ENCODE measurements at places on chromosomes 7 and 10.
A peak's percentile ranks its signal among the peaks of the same experiment; 100 is the strongest.

- DNase-seq = no peak
These were observed 141.8 kb upstream of the NOBOX start for GRCh38 chr7:144545330-144545729.

DNA sequence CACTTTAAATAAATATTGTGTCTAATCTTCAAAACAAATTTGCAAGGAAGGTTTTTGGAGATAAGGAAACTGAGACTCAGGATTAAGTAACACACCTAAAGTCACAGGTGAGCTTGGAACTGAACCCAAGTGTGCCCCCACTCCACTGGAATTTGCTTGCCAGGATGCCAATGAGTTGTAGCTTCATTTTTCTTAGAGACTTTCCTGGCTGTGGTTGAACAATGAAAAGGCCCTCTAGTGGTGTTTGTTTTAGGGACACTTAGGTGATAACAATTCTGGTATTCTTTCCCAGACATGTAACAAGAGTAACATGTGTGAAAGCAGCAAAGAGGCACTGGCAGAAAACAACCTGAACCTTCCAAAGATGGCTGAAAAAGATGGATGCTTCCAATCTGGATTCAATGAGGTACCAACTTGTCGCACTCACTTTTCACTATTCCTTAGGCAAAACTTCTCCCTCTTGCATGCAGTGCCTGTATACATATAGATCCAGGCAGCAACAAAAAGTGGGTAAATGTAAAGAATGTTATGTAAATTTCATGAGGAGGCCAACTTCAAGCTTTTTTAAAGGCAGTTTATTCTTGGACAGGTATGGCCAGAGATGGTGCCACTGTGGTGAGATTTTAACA lies 1.5 kb downstream of the IL6 start:
- no peak for DNase-seq

GRCh38 chr7:2800931-2801688 lies 43.0 kb downstream of the GNA12 start:
- DNase-seq = no peak

- no peak for DNase-seq
These were observed 141.4 kb downstream of the ARHGAP22 start for GRCh38 chr10:48463318-48464003.

DNA sequence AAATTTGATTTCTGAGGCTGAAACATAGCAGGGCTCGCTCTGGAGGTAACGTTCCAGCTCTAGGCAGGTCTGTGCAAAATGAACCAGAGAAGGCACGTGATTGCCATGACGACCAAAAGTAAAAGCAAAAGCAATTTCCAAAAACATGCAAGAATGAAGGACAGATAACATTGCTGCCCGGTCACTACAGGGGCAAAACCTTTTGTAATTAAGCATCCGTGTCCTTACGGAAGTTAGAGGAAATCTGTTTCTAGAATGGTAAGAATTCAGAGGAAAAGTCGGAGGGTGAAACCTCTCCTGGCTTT lies 2.9 kb downstream of the KLF6 start:
- DNase-seq = no peak

- DNase-seq = no peak
These were observed at the start of gene DENND2A for GRCh38 chr7:140640727-140641523. TSS of gene DENND2A (minus strand) at chr7:140640813. CDS start at chr7:140602397, 38,416 bp downstream.

DNA sequence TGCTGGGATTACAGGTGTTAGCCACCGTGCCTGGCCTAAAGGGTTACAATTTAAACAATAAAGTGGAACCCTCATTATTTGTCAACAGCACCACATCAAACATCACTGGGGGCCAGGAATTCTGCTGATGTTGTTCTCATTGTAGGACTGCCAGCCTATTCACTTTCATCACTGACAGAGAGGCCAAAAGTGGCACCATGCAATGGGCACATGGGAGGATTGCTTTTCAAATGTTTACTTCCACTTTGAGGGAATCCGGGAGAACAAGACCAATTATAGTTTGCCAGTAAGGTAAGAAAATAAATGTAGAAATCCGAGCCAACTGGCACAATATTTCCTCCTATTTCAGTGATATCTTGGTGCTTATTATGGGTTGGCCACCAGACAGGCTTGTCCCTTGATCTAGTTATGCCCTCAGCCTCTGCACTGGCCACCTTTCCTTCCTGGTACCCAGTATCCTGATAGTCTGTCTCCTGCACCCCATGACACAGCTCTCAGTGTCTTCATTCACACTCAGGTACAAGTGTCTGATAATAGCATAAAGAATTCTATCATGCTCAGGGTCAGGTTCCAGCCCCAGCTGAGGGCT lies 82.6 kb downstream of the ANLN start:
- no peak for DNase-seq

- no peak for DNase-seq
These were observed 22.7 kb upstream of the TRUB1 start for GRCh38 chr10:114915294-114915693.

- DNase-seq = no peak
These were observed 68.9 kb downstream of the C10orf143 start for GRCh38 chr10:130041451-130042371.

GRCh38 chr7:131391145-131391544 lies 63.5 kb downstream of the MKLN1 start:
- DNase-seq = no peak

- no peak for DNase-seq
These were observed 19.1 kb downstream of the ATOH7 start for GRCh38 chr10:68212721-68213352.

- DNase-seq = no peak
These were observed 886.2 kb upstream of the ZWINT start for GRCh38 chr10:57247271-57247670.

DNA sequence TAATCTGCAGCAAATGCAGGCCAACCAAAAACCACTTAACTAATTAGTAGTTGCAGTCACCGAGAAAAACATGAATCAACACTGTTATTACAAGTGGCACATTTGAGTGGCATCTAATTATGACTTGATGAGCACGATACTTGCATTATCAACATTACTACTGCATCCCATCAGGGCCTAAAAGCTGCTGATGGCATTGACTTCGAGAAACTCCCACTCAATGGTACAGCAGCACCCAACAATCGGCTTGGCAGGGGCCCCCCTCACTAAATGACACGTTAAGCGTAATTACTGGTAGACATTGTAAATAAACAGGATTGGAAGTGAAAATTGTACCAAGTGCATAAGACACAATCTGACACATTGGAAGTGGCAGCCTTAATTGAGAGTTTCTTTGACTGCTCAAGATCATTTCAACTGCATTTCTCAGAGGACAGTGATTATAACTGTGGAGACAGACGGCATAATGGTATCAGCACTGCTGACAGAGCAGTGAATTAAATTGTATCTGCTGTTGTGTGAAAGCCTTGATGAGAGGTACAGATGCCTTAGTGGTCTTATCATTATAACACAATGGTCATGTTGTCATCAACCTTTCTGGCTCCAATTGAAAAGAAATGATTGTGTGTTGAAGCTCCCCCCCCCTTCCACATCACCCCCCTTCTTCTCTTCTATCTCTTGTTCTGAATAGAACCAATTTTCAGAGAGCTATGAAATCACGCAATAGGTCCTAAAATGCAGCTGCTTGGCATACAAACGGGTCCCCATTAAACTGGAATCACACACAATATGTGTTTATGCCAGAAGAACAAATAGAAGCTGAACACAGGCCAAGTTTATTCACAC lies 43.4 kb downstream of the SHTN1 start:
- peak; percentile 93 for DNase-seq

GRCh38 chr7:45645141-45645969 lies 71.2 kb downstream of the ADCY1 start:
- no peak for DNase-seq

DNA sequence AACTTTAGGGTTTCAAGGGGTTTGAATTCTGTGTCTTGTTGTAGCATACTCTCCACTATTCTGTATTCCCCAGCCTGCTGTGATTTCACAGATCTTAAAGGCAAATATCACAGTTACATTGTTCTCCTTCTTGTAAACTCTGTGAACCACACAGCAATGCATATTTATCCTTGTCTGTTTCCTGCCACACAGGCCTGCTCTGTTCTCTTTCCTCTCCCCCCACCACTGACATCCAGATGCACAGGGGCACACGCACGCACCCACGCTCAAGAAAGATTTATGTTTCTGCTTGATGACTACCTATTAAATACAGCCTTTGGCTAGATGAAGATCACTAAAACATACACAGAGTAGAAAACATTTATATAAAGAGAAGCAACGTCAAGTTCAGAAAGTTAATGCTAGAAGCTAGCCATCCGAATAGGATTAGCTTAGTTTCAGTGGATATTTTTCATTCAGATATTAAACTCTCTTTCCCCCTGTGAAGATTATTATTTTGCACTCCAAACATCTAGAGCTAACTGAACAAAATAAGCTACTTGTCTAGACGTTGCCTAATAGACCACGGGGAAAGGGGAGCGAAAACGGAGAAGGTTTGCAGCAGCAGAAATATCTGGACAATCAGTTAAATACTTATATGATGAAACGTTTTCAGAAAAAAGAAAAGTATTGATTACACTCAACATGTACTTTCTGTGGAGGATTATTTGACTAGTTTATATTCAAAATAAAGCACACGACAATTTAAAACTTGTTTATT lies 193.1 kb upstream of the SEMA3C start:
- DNase-seq = no peak

DNA sequence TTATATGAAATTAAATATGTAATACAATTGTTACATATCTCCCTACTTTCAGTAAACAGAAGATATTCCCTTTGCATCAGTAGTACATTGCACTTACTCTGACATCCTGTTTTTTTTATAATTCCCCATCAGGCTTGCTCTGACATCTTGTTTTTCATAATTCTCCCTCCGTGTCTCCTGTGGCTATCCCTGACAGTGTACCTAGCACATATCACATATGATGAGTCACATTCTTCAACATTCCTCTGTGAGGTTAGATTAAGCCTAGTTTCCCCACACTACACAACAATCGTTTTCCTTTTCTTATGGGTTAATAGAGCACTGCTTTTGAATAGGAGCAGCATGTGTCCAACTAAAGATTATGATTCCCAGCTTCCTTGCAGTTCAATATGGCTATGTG lies 250.6 kb upstream of the NPVF start:
- no peak for DNase-seq

GRCh38 chr10:76245951-76246495 lies 814.6 kb downstream of the LRMDA start:
- DNase-seq = no peak

GRCh38 chr7:150466477-150466876 lies 16.0 kb downstream of the GIMAP8 start:
- DNase-seq = no peak

GRCh38 chr7:664997-665735 lies 61.3 kb upstream of the DNAAF5 start:
- DNase-seq = no peak

GRCh38 chr10:13016426-13016825 lies 14.9 kb upstream of the CCDC3 start:
- DNase-seq = no peak

DNA sequence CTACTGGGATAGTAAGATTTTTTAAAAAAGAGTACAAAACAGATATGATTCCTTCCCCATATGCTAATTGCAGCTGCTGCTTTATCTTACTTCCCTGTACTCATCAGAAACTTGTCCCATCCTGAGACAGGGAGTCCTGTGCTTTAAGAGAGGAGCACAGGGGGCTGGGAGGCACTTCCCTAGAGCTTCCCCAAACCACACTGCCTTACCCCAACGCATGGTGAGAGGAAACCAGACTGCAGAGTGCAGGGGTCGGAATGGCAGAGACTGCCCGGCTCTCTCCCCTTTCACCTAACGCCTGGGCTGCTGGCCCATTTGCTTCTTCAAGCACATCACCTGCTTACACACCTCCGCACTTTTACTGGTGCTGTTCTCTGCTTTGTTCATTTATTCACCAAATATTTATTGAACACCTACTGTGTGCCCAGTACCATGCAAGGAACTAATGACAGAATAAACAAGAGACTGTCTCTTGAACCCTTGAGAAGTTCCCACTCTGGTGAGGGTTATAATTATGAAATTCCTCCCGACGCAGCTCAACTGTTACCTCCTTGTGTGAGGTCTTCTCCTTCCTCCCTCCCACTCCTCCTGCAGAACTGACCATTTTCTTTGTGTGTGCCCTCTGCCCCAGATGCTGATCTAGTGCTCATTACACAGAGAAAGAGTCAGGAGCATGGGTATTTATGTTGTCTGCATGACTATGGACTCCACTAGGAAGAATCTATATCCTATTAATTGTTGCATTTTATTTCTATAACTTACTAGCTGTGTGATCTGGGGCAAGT lies 289.7 kb downstream of the TCF7L2 start:
- DNase-seq = no peak

- no peak for DNase-seq
These were observed 4.8 kb upstream of the MTG1 start for GRCh38 chr10:133388973-133389818.

- no peak for DNase-seq
These were observed 34.4 kb downstream of the HECTD2 start for GRCh38 chr10:91444211-91445182.

DNA sequence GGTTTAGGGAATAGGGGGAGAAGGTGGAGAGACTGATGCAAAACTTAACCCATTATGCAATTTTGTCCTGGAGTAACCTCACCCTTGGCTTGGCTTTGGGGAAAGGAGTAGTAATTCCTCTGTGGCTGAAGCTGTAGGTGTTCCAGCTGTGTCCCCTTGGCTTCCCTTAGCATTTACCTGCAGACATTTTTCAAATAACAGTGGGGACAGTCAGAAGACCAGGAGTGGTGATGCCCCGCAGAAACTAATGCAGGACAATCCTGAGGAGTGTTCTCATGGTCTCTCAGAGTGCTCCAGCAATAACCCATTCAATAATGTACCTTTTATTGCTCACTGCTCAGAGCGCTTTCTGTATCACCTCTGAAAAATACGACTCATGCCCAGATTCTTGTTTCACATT lies 282.1 kb downstream of the ZEB1 start:
- no peak for DNase-seq

DNA sequence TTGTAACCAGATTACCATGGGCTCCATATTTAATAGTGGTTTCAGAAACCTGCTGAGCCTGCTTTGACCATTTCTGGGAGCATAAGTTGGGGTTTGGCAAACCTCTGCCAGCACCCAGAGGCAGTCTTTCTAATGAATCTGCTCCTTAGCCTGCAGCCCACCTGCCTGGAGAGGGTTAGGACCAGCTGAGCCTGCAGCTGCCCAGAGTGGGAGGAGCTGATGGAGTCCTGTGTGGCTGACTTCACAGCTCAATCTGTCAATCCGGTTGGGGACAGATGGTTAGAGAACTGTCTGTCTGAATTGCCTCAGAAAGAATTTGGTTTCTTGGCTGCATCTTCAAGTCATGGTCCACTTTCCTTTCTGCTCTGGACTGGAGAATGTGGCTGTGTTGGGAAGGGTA lies 444.6 kb downstream of the NRG3 start:
- no peak for DNase-seq

- no peak for DNase-seq
These were observed 255.4 kb downstream of the ELMO1 start for GRCh38 chr7:37193087-37193774.

GRCh38 chr10:12121673-12122072 lies 7.8 kb upstream of the SEC61A2 start:
- no peak for DNase-seq

DNA sequence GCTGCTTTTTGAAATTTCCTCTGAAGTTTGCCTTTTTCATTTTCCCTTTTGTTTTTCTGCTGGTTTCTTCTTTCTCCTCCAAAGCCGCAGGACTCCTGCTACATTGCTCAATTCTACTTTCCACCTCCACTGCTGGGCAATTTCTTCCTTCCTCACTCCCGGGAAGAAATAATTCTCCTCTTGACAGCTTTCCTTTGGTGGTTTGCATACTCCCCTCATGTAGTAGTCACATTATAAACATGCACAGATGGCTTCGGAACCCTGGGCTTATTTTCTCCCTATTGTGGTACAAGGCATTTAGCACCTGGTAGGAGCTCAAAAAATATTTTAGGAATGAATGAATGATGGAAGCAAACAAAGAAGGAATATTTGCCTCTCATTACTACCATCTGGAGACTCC lies 977.2 kb downstream of the LRMDA start:
- no peak for DNase-seq
